ENCODE measurements at places on chromosomes 2 and 18. TPM values are rescaled to one million over a fixed set of nuclear protein-coding genes. Genes with fewer than 3 reads are reported as not detected.

The CHST9 gene
- polyA plus RNA-seq, result not detected

The CRACDL gene
- 0.28 TPM for polyA plus RNA-seq

The SNED1 gene
- 0.12 TPM for polyA plus RNA-seq

The CCDC141 gene
- not detected for polyA plus RNA-seq

The CWC22 gene
- 1.4 TPM for polyA plus RNA-seq

DNA sequence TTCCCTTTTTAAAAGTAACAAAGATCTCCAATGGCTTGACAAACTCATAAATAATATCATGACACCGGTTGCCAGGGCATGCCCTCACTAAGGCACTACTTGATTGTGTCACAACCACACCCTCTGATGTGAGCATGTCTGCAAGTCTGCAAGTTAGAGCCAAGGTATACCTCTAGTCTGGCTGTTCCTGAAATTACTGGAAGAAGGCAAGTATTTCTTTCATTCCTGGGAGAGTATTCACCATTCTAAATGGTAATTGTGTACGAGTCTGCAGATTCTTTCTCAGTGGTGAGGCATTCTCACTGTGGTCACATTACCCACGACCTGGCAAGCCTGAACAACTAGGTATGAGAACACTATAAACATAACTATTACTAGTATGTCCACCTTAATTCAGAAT is 25.7 kb upstream of the RNU4ATAC start:
- DNase-seq, result no peak

GRCh38 chr2:42414158-42414557 is 53.1 kb upstream of the COX7A2L start:
- DNase-seq, result no peak
